Left lobe of liver (tissue), 2 donors: ENCODE measurements at places on chromosomes 5 and 9. TPM values are rescaled to one million over a fixed set of nuclear protein-coding genes. Genes with fewer than 3 reads are reported as not detected.
A peak's percentile ranks its signal among the peaks of the same experiment; 100 is the strongest.

DNA sequence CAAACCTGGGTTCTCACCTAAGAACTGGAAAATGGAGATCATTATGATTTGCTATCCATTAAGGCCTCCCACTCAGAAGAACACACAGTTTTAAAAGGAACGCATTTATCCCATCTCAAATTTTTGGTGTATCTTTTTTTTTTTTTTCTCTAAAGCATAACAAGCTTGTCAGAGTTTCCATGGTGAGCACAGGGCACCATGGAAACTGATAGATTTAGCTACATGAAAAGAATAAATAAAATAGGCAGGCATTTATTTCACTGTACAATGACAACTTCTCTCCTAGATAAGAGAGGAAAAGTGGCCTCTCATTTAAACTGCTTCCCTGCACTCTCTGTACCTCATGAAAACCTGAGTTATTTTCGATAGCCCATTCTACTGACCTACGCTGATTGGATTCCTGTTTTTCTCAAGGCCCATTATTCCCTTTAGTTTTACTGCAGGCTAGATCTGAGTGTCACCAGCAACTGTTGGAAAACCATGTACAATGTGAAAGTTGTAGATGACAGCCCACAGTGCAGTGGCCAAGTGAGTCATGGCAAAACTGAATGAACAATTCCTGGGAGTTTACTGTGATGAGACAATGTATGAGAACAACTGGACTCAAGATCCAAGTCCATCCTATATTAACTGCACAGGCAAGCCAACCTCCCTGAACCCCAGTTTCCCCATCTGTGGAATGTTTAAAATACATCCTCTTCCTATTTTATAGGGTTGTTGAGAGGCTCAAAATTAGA lies 4.3 kb upstream of the GDA start:
- no peak for DNase-seq

- no peak for DNase-seq
Observed at GRCh38 chr5:146112476-146112875, 7.1 kb upstream of the PLAC8L1 start.

DNA sequence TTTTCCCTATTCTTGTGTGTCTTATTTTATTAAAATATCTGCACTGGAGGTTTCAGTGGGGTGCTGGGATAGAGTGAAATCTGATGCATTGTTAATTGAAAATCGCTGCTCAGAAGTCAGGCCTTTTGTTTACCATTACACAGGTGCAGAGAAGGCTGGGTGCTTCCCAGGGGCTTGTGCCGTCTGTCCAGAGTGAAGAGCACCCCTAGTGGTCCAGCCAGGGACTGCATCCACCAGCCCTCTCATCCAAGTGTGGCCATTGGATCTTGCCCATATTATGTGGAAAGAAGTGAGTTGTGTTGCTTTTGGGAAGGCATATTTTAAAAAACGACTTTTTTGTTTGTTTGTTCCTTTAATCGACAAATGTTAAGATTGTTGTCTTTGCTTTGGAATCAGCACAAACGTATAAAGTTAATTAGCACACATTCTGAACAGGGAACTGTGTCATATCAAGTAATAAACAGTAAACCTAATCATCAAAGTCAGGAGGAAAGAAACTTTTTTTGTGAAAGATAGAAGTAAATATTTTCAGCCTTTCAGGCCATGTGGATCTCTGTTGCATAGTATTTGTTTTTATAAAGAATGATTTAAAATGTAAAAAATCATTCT lies 315.6 kb downstream of the MTRR start:
- DNase-seq = no peak

GRCh38 chr5:139641116-139642080 lies 6.8 kb upstream of the CXXC5 start:
- DNase-seq = no peak

TMEM141 gene
- 55.1 TPM for total RNA-seq

DNA sequence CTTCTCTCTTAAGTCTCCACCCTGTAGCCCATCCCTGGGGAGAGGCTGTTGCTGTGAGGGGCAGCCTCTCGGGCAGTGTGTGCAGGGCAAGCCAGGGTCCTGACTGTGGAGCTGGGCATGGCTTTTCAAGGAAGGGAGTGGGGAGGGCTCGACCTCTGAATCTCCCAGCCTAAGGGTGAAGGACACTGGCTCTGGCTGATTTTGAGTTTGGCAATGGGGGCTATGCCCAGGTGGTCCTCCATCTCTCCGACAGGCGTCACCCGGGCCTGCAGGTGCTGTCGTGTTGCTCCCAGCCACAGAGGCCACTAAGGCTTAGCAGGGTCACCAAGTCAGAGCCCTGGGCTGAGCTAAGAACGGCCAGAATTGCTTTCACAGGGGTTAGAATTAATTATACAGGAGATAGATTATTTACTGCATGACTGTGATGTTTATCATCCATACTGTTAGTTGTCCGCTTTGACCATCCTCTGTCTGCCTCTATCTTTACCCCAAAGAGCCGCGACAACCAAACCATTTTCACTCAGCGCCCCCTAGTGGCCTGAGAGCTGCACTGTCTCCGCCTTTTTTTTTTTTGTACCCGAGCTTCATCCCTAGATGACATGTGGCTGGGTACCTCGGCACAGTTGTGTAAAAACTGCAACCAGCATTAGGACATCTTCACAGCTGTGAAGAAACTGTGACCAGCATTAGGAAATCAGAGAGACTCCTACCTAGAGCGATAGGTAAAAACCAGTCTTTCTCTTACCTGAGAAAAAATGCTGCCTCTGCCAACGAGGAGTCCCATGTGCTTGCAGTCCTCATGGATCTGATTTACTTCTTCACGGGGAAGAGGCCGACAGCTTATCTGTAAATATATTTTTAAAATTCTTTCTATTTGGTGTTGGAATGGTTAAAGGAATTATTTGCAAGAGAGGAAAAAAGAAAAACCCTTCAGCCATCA lies 44.5 kb downstream of the AGXT2 start:
- DNase-seq = no peak

GRCh38 chr5:167881041-167881440 lies 410.4 kb upstream of the WWC1 start:
- no peak for DNase-seq

DNA sequence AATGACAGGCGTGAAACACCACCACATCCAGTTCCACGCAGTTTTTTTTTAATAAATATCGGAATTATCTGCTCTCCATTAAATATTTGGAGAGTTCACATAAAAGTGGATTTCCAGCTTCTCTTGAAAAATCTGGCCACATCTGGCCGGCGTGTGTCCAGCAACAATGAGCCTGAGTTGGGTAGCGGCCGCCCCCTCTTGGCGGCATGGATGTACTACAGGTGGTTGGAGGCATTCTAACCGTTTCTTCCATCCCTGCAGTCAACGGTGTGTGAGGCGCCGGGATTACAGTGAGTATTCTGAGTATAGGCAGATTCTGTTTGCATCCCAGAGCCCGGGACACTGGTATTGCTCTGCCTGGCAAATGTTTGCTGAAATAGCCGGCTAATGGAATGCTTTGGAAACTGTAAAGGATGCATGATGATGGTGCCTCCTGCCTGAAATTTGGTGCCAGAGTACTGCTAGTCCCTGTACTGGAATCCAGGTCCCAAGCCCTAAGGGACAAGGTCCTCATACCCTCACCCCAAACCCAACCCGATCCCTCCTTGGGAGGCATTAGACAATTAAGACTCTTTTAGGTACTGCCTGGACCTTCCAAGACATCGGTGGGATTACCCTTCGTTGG lies 13.6 kb upstream of the GM2A start:
- DNase-seq = peak; percentile 79

WHRN gene
- total RNA-seq = 2.8 TPM

DND1 gene
- 1.8 TPM for total RNA-seq

DNA sequence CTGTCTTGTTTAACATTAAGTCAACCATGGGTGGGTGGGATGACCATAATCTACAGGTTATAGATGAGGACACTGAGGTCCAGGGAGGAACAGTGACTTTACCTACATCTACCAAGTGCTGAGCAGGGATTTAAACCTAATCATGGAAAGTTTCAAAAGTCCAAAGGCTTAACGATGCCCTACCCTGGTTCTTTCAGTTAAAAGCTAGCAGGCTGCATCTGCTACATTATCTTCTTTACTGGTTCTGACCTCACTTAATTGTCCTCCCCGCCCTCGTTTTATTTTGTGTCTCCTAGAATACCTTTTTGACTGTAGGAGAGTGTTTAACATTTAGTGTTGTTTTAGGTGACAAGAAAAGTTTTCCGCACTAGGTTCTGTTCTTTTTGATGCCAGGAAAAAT lies 735.2 kb downstream of the TLR4 start:
- no peak for DNase-seq

MROH2B gene
- total RNA-seq = 0.88 TPM

DNA sequence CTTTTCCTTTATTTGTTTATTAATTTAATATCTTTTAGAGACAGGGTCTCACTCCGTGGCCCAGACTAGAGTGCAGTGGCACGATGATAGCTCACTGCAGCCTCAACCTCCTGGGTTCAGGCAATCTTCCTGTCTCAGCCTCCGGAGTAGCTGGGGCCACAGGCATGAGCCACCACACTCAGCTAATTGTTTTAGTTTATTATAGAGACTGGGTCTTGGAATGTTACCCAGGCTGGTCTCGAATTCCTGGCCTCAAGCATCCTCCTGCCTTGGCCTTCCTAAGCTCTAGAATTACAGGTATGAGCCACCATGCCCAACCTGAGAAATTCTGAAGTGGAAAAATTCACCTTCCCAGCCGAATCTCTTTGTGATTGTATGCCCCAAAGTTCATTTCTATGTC lies 139.4 kb upstream of the SLC12A2 start:
- DNase-seq = no peak

GRCh38 chr9:133792721-133793470 lies 54.7 kb upstream of the SARDH start:
- peak; percentile 74 for DNase-seq

DNA sequence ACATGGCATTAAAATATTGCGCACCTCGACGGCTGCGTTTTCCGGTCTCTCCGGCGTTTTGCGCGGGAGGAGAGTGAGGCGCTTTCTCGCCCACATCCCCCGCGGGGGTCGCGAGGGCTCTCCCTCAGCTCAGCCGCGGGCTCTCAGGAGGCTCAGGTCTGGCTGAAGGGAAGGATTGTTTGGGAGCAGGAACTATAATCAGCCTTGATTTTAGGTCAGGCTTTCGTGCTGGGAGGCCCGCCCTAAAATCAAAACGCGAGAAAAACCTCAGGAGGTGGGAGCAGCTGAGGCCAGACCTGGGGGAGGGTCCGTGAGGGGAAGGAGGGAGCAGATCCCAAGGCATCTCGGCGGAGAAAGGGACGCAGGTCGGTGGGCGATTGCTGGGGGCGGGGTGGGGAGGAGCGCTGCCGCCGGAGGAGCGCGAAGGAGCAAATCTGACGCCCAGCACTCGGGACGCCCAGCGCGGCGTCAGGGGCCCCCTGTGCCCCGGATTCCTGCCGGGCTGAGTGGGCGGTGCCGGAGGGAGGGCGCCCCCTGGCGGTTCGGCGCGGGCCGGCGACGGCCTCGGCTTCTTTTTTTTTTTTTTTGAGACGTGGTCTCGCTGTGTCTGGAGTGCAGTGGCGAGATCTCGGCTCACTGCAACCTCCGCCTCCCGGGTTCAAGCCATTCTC lies 18.7 kb upstream of the RNF130 start:
- peak; percentile 68 for DNase-seq

SH3RF2 gene
- 18.0 TPM for total RNA-seq

DNA sequence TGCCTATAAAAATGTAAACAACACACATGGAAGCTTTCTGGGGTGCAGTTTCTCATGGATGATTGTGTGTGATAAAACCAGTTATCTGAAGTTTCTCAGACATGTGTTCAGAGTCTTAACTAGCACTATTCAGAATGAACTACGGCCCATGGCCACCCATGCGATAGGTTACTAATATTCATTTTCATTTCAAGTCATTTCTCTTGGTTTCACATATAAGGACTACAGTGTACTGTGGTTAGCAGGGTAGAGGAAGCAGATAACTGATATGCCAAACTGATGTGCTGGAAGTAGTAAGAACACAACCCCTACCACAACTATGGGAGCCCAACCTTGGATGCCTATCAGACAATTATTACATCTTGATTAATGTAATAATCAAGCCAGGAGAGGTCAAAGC lies 372.1 kb downstream of the DTWD2 start:
- DNase-seq = no peak

TAS2R1 gene
- not detected for total RNA-seq

DNA sequence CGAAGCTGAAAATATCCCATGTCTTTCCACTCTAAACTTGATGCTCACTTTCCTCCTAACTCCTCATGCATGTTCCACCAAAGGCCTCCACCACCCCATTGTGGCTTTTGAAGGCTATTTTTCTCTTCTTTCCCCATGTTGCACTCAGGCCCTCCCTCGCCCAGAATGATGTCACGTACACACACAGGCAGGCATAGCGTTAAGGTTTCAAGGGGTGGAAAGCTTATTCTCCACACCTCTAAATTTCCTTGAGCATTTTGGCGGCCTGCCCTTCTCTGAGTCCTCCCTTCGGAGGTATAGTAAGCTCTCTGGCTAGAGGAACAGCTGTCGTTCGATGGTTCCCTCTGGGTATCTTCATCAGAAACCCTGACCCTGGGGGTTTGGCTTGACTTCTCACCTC lies 673.5 kb downstream of the ACTL7B start:
- no peak for DNase-seq

DNA sequence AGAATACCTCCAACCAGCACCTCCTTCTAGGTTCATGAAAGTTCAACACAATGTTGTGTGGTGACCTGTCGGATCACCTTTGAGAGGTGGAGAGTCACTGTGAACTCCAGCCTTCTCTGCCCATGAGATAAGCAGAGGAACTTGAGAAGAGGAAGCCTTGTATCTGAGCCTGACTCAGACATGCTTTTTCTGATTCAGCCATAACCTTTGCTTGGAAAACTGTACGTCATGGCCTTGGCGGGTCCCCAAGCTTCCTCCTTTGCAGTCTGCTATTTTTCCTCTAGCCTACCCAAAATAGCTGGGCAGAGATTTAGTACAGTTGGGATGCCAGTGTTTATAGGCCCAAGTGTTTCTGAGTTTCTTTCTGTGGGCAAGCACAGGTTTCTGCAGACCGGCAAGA lies 274.7 kb downstream of the CETN3 start:
- peak; percentile 49 for DNase-seq

PGGT1B gene
- total RNA-seq = 23.2 TPM

PELO gene
- 21.0 TPM for total RNA-seq
